ENCODE measurements at places on chromosomes 12 and 14.

DNA sequence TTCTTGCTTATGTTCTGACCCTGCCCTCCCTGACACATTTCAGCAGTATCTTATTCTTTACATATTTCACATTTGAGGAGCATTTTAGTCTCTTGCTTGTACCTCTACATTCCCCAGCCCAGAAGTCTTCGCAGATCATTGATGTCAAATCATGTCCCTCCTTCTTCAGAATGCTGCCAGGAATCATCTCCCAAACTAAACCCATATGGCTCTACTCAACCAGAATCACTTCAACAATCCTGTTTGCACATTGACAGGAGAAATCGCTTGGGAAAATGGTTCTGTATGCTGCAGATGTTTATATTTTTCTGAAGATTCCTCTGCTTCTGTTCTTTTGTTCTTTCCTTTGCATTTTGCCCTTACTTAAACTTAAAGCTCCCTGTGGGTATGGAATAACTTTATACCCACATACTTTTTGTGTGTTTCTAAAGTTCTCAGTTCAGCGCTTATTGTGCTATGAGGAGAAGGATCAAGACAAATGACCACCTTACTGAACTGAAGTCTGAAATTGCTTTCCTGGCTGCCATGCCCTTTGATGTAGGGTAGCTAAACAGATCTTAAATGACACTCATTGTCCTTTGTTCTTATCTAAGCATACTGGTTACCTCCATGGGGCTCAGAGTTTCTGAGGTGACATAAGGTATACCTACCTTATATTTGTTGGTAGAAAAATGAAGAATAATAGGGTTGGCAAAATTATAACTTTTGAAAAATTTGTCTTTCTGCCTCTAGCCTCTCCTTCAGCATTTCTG lies 134.6 kb downstream of the SLC25A21 start:
- no peak for DNase-seq

DNA sequence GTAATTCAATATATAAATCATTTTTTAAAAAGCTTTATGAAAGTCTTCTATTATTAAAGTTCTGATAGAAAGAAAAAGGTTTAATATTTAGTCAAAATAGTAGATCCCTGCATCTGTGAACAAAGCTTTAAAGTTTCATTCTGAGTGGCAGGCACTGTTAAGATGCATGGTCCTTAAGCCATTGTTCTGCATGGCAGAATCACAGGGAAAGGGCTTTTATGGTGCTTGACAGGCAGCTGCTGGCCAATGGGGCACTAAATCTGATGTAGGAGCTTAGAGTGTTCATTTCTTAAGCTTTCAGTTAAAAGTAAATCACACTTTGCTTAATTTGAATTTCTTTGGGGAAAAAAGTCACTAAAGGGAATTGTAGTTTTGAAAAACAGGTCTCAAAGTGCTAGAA lies 148.2 kb downstream of the PLEKHA5 start:
- DNase-seq: no peak

- no peak for DNase-seq
Observed at GRCh38 chr12:95520816-95521215, 30.5 kb downstream of the USP44 start.

DNA sequence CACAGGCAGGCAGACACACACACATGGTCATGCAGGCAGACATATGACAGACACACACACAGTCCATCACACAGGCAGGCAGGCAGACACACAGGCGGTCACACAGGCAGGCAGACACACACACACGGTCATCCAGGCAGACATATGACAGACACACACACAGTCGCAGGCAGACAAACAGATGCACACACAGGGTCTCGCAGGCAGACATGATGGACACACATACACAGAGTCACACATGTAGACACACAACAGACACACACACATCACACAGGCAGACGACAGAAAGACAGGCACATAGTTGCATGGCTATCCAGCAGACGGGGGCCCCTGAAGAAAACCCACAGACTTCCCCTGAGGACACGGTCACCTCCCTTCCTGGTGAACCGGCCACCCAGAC lies 135.4 kb downstream of the NCOR2 start:
- DNase-seq: no peak

GRCh38 chr14:59890676-59891075 lies 20.1 kb upstream of the RTN1 start:
- DNase-seq: no peak

- no peak for DNase-seq
Observed at GRCh38 chr14:22303589-22304195, 285.3 kb downstream of the DAD1 start.

All from activated T-cell treated with anti-CD3 and anti-CD28 coated beads for 4 hours (primary cell).